Astrocyte (in vitro differentiated cells and primary cell): ENCODE measurements at places on chromosomes 3 and 15. TPM values are rescaled to one million over a fixed set of nuclear protein-coding genes. Genes with fewer than 3 reads are reported as not detected.

DNA sequence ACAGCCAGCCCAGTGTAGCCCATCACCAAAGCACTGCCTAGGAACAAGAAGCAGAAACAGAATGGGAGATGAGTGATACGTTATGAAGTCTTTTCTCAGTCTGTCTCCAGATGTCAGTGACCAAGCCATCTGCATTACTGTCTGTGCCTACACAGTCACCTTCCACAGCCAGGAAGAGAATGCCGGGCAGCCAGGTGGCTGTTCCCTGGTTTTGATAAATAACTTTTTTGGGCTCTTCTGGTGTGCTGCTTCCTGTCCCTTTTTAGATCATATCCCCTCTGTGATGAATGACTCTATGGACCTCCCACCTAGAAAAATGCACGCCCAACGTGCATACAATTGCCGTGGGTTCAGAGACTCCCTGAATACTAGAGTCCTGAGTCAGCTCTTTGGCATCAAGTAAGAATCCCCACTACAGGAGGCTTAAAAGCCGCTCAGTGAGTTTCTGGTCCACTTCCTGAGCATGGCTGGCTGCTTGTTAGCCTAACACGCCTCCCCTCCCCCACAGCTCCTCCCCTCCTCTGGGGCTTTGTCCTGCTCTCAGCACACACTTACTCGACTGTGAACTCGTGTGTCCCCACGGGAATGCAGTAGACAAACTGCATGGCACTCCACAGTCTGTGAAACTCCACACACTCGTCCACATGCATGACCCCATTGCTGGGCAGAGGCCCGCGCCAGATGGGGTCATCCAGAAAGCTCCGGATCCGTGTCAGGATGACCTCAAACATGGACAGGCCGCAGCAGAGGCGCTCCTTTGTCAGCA lies 34.7 kb downstream of the NIPA2 start:
- peak; percentile 94 for DNase-seq

- no peak for DNase-seq
Observed at GRCh38 chr3:40324621-40325020, 15.1 kb downstream of the EIF1B start.

DNA sequence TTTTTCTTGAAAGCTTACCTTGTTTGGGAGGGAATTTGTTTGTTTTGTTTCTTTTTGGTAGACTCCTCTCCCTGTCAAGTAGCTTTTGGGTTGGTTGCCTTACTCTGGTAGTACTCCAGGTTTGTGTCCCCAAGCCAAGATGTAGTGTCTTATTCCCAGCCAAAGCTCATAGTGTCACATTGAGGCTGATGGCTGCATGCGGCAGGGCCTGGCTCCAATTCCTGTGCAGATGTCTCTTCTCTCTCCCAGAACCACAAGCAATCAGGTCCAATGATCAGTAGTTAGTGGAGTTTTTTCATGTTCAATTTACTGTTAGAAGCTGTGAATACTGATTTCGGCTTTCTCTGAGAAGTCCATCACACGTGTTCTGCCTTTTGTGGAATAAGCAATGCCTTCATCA lies 221.1 kb upstream of the THBS1 start:
- DNase-seq = no peak

The HYAL1 gene
- 0.27 and 0.46 TPM in 2 replicates for total RNA-seq

DNA sequence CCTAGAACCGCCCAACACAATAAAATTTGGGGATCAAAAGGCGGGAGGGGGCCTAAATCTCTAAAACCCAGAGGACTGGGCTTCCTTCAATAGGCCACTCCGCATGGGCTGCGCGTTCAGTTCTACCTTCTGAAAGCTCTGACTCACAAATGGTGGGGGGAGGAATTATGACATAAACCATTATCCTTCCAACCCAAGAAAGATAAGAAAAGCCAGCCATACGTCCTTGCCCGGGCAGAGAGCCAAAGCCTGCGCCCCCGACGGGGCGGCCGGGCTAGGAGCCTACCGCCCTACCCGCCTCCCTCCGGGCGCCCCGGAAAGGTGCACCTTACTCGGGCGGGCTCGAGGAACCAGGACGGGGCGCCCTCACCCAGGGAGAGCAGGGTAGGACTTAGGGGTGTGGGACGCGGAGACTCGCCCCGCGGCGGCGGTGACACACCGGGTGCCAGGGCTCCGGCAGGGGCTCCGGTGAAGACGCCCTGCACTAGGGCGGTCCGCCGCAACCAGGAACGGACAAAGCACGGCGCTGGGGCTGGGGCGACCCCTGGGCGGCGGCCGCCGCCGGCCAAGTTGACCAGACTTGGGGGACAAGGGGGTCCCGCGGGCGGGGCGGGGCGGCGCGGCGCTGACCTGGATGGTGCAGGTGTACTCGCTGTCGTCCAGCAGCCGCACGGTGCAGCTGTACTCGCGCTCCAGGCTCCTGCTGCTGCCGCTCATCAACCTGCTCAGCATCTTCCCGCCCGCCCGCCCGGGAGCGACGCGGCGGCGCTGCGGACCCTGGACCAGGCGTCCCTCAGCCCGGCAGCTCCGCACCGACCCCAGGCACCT lies 534 bp downstream of the FRMD5 start:
- DNase-seq = peak; percentile 86

GRCh38 chr15:100114571-100114970 lies 227.2 kb downstream of the ADAMTS17 start:
- DNase-seq = peak; percentile 81

DNA sequence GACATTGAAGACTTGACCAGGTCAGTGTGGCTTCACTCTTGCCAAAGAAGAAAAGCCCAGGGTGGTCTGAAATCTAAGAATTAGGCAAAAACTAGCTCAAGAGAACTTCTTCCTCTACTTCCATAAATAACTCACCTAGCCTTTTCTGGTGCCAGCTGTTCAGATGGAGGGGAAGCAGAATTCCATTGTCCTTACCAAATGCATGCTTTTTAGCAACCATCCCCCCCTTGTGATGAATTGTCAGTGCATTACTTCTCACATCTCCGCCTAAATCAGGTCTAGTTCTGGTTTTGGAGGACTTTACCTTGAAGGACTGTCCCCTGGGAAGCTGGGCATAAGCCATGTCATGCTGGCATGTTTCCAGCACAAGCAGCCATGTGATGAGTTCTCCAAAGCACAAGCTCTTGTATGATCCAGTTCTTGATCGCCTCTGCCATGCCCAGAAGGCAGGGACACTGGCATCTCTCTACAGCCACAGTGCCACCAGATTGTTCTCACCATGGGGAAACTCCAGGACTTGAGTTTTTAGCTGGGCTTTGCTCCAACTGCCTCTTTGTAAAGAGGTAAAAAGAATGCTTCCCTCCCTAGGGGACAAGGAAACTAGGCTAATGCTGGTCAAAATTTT lies 96.4 kb upstream of the IL12A start:
- peak; percentile 41 for DNase-seq

GRCh38 chr3:51401735-51402134 lies 10.7 kb downstream of the RBM15B start:
- DNase-seq = no peak

The ITPKA gene
- 1.0 and 1.2 TPM in 2 replicates for total RNA-seq

GRCh38 chr3:182912474-182912873 lies 67.9 kb downstream of the DCUN1D1 start:
- DNase-seq = no peak

DNA sequence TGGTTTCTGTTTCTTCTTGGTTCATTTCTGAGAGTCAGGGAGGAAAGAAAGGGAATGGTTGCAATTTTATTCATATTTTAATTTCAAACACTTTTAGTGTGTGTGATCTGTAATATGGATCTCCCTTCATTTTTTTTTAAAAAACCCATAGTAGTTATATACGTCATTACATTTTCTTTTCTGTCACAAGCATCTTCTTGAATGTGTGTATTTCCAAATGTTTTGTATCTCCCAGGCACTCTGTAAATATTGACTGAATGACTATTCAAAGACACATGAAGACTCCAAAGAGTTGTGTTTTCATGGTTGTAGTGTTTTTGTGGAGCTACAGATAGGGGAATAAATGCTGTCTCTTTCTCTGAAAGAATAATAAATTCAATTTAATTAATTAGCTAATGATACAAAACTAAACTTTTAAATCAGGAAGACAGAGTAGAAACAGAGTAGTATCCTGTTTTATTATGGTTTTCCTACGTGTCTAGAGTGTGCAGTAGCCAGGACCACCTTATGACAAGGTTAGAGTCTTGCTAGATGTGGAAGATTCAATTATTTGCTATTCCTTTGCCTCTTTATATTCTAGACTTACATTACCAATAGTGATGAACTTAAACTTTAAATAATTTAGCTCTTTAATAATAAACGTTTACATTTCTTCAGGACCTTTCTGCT lies 35.5 kb downstream of the NECTIN3 start:
- no peak for DNase-seq

The CPNE9 gene
- 0.20 TPM in 1 of 2 replicates, not detected in the other for total RNA-seq

The FBN1 gene
- total RNA-seq = 210 and 298 TPM in 2 replicates

GRCh38 chr15:98358971-98359370 lies 289.4 kb upstream of the IGF1R start:
- no peak for DNase-seq

The SLITRK3 gene
- 0.07 TPM in 1 of 2 replicates, not detected in the other for total RNA-seq

The PRR20G gene
- not detected in 2 replicates for total RNA-seq
